ENCODE measurements at places on chromosomes 1 and 21.

DNA sequence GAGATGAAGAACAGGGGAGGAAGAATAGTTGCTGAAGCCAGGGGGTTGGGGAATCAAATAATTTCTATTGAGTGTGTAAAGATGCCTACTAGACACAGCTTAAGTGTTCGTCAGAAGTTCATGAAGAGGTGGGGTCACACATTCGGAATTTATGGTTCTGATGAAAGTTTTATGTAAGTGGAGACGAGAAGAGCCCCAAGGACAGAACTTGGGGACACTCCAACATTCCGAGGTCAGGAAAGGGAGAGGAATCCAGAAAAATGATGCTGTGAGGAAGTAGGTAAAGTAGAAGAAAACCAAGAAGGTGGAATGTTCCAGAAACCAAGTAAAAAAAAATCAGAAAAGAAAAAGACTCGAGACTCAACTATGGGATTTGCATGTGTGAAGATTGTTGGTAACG lies 272.5 kb downstream of the SIPA1L2 start:
- DNase-seq = no peak

DNA sequence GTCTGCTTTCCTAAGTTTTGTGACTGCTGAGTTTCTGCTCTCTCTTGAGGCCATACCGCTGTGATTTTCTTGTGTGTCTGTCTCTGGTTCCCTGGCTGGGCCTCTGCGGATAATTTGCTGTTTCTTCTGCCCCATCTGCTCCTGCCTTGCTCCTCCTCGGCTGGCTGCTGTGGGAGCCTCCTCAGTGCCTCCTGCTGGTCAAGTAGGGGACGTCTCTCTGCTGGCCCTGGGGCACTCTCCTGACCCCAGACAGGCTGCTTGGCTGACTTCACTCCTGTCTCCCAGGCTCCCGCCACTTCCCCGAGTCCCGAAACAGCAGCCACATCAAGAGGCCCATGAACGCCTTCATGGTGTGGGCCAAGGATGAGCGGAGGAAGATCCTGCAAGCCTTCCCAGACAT lies 28.5 kb downstream of the ETNK2 start:
- no peak for DNase-seq

DNA sequence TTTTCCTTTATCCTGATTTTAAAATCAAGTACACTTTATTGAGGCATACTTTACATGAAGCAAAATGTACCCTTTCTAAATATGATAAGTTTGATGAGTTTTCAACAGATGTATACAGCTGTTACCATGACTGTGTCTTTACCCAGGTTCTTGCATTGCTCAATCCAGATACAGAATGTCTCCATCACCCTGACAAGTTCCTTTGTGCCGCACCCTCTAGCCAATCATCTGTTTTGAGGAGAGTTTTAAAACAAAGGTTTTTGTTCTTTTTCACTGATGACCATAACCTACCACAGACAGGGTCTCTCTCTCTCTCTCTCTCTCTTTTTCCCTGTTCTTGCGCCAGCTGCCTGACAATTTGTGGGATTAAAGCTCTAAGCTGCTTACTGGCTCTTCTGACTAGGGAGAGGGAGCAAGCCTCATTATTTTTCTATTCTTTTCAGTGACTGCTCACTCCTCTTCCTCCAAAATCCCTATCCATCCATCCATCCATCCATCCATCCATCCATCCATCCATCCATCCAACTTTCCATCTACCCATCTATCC lies 1.2 kb upstream of the KCNE1 start:
- no peak for DNase-seq

GRCh38 chr1:61337981-61338848 lies 255.9 kb downstream of the NFIA start:
- no peak for DNase-seq

- no peak for DNase-seq
Observed at GRCh38 chr1:6012529-6013318, 20.5 kb upstream of the NPHP4 start.

GRCh38 chr1:205351984-205352713 lies 4.6 kb downstream of the KLHDC8A start:
- DNase-seq = no peak

DNA sequence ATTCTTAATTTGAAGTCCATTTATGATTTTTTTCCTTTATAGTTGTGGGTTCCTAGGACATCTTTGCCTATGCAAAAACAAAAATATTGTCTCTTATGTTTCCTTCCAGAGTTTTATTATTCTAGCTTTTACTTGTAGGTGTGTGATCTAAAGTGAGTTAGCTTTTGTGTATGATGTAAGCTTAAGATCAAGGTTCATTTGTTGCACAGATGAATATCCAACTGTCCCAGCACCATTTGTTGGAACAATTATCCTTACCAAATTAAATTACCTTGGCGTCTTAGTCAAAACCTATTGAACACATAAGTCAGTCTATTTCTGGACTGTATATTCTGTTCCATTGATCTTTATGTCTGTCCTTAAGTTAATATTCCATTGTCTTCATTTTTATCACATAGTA lies 337.6 kb downstream of the ZP4 start:
- no peak for DNase-seq

- no peak for DNase-seq
Observed at GRCh38 chr1:4149831-4150230, 249.8 kb upstream of the C1orf174 start.

DNA sequence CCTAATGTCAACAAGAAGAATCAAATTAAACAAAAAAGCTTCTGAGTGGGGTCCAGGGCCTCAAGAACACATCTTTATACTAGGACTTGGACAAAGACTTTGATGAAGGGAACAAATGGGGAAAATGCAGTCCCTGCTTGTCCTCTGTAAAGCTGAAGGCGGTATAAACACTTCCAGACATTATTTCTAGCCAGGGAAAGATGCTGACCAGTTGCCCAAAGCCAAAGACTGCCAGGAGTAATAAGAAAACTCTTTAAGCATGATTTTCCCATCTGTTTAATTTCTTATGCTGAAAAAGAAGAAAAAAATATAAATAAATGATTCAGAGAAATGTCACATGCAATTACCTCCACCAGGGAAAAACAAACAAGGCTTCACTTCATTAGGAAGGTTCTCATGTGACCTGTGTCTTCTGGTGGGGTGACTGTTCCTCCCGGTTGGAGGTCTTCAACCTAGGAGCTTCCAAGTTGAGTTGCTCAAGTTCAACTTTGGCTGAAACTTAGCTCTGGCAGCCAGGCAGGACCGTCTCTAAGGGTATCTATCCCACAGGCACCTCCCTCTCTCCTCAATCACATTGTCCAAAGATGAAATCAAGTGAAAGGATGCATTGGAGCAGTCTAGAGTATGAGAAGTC lies 65.2 kb upstream of the KCNE2 start:
- no peak for DNase-seq

DNA sequence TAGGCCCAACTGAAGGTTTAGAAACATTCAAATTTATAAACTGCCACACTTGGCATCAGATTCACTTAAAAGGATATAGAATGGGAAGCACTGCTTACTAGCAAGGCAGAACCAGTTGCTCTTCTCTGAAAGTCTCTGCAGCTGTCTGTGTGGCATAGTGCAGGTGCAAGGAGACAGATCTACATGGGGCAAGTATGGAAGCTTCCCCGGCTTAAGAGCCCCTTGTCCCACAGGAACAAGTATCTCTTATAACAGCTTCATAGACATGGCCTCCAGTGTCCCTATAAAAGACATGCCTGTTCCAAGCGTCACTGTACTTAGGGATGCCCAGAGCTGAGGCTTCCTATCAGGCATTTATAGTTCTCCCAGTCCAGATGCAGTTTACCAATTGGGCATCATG lies 26.5 kb downstream of the ZBTB8B start:
- no peak for DNase-seq

DNA sequence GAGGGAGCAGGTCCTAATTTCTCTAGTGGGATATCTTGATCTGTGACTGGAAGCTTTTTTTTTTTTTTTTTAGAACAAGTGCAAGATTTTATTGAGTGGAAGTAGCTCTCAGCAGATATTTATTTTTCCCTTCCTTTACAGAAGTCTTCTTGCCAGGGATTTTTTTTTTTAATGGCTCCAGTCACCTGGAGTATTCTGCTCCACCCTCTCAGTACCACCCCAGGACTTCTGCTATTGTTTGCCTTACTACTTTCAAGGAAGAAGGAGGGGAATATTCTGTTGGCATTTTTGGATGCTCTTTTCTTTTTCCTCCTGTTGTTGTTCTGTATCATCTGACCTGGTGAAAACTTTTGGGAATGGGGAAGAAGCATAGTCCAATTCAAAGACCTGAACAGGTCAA lies 23.1 kb upstream of the CYP2J2 start:
- no peak for DNase-seq

DNA sequence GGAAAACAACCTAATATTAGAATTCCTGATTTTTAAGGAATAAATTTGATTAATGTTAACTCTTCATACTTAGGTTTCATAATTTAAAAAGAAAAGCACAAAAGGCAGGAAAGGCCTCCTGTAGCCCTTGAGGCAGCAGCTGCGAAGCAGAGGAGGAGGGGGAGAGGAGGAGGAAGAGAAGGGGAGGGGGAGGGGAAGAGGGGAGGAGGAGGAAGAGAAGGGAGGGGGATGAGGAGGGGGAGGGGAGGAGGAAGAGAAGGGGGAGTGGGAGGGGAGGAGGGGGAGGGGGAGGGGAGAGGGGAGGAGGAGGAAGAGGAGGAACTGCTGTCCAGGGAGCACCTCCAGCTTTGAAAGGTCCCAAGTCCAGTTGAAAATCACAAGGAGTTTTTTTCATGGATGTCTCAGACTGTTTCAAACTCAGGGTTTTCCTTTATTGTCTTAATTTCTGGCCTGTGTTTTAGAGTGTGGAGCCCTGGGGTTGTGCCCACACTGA lies 35.1 kb upstream of the DIP2A start:
- DNase-seq = no peak

DNA sequence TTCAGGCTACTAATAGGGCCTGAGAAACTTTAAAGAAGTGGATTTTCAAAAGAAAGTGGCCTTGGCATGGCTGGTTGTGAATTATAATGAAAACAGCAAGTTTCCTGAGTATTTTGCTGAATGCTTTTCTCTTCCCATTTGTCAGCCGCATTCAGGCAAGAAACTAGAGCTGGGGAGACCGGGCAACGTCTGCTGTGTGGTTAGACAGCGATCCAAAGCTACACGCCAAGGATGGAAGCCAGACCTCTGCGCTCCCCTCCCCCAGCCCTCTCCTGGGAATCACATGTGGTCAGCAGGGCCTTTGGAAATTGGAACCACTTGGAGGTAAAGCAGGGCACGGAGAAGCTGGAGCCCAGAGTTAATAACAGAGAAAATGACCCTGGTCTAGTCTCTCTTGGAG lies 114.1 kb upstream of the CD34 start:
- DNase-seq = no peak

DNA sequence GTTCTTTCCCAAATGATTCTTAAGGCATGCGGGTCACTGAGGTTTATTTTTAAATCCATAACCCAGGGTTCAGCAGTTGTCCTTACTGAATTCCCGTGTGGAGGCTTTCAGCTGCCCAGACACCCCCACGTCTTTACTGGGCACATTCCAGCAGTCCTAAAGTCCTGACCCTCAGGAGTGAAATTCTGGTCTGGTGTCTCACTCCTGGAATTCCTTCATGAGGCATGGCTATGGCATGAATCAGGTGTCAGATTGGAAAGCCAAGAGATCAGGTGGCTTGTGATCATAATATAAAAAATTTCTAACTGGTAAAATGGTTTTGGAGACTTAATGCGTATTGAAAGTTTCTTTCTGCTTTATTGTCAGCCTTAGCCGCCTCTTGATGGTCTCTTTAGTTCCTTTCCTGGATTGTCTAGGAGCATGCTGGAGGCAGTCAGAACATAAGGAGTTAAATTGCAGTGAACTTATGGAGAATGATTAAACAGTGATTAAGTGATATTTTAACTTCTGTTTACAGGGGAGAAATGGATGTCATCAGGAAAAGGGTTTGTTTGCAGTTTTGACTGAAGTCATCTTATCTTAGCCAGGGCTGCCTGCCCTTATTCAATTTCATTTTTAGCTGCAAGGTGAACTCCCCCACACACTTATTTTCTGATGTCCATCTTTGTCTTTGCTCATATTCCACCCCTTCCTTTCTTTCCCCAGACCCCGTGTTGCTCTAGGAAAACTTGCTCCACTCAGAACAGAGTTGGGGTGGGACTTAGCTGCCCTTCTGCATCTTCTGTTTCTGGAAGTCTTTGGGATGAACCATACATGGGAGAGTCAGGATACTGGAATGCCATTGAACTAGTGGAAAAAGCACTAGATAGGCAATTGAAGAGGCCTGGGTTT lies 25.7 kb upstream of the MACF1 start:
- no peak for DNase-seq

- no peak for DNase-seq
Observed at GRCh38 chr1:183842795-183843144, 37.9 kb downstream of the RGL1 start.

- no peak for DNase-seq
Observed at GRCh38 chr1:182723200-182723599, 38.8 kb upstream of the RGS8 start.

DNA sequence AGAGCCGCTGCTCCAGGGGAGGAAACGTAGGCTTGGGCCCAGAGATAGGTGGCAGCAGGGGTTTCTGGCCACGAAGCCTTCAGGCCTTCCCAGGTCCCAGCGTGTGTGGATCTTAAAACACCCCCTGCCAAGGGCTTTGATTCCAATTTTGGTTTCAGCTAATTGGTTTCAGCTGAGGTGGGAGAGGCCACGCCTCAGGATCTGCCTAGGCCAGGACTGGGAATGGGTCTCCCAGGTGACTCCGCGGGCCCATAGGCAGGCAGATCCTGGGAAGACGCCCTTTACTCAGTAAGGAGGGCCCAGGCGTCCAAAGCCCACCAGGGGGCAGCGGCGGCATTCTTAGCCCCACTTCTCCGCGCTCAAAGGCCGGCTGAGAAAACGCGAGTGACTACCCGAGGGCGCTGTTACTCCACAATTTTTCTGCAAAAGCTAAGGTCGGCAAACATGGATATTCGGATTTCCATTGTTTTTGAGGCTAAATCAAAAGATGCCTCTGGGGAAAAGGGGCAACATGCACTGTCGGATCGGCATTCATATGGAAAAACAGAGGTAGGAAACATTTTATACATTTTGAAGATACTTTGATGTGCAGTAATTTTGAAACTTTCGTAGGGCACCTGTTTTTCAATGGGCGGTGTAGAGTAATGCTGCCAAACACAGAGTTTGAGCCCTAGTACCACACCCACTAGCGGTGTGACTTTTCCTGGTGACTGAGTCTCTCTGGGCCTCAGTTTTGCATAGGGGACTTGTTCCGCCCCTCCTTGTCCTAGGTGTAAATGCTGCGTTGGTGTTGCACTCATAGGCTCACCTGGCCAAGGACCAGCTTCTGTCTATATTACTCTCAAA lies 31.8 kb upstream of the BCL10 start:
- DNase-seq = peak; percentile 54

DNA sequence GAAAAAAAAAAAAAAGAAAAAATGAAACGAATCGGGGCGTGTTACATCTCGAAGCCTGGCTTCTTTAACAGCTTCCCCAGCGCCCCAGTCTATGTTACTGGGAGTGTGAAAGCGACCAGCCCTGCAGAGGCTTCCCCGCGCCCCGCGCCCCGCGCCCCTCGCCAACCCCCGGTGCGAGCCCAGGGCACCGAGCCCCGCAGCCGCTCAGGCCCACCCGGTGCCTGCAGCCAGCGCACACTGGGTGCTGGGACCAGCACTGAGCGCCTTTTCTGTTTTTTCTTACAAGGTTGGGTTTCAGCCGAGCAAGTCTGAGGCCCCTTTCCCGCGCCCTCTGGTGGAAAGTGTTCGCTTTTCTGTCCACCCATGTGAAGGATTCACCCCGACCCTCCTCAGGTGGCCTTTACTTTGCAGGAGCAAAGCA lies 42.1 kb upstream of the ZNF496 start:
- peak; percentile 39 for DNase-seq

GRCh38 chr1:202281316-202282024 lies 60.3 kb downstream of the UBE2T start:
- no peak for DNase-seq

- DNase-seq = no peak
Observed at GRCh38 chr1:231699784-231700183, 73.2 kb downstream of the DISC1 start.

Measured in stimulated activated CD8-positive, alpha-beta memory T cell treated with anti-CD3 and anti-CD28 coated beads, Interleukin-15, amount 100 ng/mL, for 48 hours (primary cell).